T-helper 2 cell treated with Interferon-gamma antibody and Interleukin-4, amounts not matched to agents 5 μg/mL and 100 μg/mL, for 36 hours (primary cell): ENCODE measurements at places on chromosomes 4 and X.

DNA sequence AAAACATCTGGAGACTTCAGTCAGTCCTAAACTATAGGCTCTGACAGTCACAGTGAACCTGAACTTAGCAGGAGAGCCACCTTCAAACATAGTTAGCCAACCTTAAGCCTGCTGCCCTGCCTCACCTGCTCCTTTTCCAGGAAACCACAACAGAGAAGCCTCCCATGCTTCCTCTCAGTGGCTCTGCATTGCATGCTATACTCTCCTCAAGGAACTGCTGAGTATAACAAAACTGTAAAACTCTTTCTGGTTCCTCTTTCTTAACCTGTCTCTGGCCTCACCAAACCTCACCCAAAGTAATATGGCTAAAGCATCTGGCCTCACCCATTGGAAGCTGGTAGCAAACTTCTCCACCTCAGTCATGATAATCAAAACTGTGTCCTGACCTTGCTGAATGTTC lies 122.1 kb downstream of the ANKRD50 start:
- no peak for DNase-seq

- DNase-seq, result no peak
Measured at GRCh38 chr4:165724786-165725185, 148.3 kb upstream of the TLL1 start.

DNA sequence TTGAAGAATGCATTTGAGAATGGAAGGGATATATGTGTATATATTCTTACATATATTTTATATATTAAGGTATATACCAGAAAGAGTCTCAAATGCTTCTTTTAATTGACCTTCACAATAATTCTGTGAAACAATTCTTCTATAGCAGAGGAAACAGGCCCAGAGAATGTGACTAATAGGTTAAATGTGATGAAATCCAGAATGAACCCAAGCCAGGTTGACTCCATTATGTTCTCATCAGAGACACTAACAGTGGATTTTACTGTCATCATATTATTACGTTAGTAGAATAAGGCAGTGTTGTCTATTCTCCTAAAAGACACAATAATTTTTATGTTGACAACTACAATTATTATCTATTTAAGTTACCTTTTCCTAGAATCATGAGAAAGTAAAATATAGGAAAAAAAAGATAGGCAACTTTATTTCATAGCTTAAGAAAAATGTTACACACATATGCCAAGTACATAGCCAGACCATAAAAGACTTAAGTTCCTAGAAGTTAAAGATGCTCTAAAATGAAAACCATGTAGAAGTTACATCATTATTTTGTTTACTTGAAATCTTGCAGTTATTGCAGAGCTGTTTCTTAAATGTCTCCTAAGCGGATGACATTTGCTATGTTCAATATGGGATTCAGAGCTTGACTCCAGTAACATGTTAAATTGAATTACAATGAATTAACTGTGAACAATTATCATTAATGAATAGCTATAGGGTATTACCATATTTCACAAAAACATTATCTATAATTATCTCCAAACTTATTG lies 56.2 kb upstream of the ANKRD50 start:
- no peak for DNase-seq

DNA sequence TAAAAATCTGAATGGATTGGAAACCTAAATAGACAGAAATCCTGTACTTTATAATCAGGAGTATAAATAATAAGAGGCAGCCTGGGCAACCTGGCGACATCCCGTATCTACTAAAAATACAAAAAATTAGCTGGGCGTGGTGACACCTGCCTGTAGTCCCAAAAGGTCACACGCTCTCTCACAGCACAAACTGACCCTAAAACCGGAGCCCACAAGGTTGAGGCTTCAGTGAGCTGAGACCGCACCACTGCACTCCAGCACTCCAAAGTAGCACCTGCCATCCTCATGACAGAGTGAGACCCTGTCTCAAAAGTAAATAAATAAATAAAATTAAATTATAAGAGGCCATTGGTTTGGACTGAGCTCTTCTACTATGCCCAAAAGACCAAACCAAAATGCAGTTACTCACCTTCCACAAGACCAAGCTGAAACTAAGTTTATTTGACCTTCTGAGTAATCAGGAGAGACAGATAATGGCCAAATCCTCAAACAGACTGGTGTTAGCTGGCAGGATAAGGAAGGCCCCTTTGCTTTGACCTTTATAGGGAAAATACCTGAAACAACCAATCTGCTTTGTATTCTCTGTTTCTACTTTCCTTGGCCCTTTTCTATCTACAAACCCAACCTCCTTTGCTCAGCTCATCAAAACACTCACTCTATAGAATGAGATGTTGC lies 3.2 kb upstream of the GRSF1 start:
- DNase-seq, result no peak

DNA sequence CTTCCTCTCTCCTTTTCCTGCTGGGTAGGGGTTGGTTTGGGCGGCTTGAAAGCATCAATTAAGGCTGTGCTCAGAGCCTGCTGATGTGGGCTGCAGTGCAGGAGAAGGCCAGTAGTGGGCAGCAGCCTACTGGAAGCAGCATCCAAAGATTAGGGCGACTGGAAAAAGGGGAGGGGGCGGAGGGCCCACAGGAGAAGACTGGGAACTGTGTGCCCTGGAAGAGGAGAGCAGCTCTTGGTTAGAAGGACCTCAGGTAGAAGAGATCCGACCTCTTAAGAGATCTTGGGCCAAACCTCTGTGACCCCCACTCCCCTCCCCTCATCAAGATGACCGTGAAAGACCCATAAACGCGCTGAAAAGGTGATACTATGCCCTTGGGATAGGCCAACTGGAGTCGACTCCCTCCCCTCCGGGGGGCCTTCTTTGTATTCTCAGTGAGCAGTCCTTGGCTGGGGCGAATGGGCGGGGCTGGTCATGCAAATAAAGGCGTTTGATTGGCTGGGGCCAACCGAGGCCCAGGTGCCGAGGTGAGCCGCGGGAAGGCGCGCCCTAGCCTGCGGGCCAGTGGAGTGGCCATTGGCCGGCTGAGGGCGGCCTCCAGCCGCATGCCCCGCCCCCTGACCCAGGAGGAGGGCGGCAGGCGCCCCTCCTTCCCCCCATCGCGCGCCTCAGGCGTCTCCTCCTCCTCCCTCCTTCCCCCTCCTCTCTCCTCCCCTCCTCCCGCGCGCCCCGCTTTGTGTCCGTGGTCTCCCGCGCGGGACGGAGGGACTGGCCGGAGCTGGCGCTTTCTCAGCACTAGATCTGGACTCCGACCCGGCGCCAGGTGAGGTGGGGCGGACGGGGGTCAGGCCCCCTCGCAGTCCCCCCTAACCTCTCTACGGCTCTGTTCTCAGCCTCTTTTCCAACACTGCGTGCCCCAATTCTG lies 10.1 kb downstream of the DLG3 start:
- DNase-seq, result peak; percentile 70

GRCh38 chr4:183256756-183257385 lies 63.2 kb downstream of the CLDN22 start:
- no peak for DNase-seq

DNA sequence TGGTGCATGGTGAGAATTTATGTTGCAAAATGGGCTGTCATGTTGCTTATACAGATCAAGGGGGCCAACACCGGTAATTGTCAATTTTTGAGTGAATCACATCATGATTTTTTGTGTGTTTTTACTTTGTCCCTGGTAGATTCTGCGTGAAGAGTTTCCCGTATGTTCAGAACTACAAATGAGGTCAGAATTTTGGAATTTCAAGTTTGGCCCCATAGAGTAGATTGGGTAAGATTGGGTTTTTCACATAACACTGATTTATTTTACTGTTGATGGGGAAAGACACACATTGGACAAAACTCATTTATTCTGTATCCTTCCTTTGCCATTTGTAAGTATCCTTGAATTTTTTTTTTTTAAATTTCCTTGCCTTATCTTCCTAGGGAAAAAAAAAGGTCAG lies 158.5 kb upstream of the MXRA5 start:
- no peak for DNase-seq

DNA sequence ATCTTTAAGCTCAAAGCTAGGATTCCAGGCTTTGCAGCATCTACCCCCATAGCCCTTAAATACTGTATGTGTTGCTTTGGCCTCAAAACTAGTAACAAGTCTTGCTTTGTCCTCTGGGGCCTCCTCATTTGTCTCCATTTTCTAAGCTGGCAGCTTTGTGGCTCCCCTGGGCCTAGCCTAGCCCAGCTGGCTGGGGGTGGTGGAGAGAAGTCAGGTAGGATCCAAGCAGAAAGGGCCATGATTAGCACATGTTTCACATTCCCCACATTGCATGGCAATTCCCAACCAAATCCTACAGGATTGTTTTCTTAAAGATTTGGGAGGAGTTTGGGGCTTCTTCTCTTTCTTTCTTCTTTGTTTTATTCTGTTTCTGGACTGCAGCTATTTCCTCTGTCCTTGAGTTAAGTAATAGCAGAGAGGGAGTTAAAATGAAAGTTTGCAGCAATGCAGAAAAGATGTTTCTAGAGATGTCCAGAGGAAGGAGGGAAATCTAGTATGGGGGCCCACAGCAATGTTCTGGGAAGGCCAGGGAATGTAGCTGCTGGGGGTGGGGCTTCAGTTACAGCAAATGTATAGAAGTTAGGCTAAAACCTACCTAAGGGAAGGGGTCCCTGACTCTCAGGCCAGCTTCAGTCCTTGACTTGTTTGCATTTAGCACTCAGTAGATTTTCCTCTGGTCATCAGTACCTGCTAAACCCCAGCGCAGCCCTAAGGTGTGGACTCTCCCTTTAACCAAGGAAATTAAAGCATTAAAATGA lies 92.1 kb downstream of the SHROOM4 start:
- DNase-seq, result no peak

- DNase-seq, result no peak
Measured at GRCh38 chr4:153661215-153661822, 22.8 kb upstream of the TLR2 start.

DNA sequence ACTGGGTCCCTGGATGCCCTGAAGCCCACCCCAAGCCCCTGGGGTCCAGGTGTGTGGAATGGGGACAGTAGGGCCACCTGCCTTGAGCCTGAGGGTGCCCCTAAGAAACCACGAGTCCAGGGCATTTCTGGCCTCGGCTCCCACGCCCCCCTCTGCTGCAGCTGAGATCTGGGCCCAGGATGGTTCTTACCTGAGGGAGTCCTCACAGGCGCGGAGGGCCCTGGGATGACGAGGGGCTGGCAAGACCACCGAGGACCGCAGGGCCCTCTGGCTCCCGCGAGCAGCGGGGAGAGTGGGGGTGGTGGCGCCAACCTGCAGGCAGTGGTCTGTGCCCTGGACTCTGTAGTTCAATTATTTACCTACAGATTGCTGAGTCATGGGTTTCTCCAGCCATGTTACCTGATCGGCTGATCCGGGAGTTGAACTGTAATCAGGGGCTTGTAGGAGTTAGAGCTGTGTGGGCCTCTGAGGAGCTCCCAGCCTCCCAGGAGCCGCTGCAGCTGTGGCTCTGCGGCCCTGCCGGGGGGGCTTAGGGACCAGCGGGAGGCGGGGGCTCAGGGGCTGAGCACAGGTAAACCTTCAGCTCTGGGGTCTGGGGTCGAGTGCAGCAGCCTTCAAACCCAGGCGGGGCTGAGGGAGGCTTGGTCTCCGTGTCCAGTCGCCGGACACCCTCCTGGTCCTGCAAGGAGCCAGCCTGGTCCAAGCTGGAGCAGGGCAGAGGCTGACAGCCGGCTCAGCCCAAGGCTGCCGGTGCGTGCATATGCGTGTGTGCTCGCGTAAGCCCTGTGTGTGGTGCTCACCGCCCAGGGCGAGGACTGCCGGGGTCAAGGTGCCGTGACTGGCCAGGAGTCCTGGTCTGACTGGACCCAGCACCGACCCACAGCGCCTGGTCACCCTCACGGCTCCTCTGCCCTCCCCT lies at the start of gene SLC26A1:
SLC26A1 (minus strand) TSS at position 294 of the 919 bp plus-strand sequence. CDS start 1,701 bp downstream, outside the sequence.
- DNase-seq, result no peak

GRCh38 chr4:148112231-148112982 lies 329.8 kb downstream of the NR3C2 start:
- no peak for DNase-seq
